ENCODE measurements at places on chromosomes 5 and 9. TPM values are rescaled to one million over a fixed set of nuclear protein-coding genes. Genes with fewer than 3 reads are reported as not detected.
A peak's percentile ranks its signal among the peaks of the same experiment; 100 is the strongest.

DNA sequence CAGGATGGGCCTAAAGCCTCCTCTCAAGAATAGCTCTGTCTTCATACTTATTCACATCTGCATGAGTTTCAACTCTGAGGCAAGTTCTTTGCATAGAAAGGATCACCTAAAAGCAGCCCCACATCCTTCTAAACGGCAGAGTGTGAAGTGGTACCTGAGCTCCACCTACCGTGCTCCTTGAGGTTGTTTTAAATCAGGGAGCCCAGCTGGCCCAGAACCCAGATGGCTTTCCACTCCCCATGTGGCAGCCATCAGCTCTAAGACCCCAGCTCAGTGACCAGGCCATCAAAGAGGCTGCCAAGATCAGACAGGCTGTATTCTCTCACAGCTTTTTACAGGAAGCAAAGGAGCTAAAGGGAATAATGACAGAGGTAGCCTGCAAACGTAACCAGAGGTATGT lies 299.3 kb downstream of the RASEF start:
- no peak overlapping the region for H3K4me3 ChIP-seq
- DNase-seq = peak; percentile 64
- peaks cover 9% of the 10 kb centered on the region for H3K4me1 ChIP-seq

Gene HAVCR2
- 0.49 TPM for total RNA-seq

DNA sequence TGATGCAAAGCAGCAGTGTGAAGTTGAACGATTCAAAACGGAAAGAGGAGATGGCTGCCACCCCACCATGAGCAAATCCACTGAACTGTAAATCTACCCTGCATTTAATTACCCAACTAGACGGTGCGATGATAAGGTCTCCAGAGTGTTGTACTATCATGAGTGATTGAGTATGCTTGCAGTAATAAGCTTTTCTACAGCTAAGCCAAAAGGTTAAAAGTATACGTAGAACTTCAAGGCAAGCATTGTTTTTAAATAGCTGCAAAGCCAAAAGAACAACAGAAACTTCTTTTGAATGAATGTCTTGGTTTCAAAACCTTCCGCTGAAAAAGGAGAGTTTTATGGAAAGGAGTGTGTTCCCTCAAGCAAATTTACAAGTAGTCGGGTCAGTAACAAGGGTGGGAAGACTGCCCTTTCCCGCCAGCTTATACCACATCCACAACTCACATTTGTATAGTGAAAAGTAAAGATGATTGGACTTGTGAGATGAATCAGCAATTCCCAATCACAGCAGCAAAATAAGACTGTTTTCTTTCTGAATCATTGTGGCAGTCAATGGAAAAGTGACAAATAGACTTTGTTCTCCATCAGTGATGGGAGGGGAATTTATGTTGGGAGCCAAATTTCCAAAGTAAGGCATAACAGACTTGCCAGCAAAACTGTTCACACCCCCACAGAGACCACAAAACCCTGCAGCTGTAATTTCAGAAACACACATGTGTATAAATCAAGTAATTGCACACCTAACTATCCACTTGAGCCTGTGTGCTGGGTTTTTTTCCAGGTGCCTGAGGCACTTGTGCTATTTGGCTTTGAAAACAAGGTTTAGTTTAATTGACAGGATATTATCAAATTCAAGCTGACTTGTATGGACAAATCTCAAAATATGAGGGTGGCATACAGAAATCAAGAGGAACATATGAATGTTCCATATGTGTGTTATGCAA lies 407.7 kb upstream of the GRAMD2B start:
- no peak overlapping the region for H3K27ac ChIP-seq
- DNase-seq = no peak
- H3K36me3 ChIP-seq = no peaks in the 10 kb centered on the region
- no peaks in the 10 kb centered on the region for H3K27me3 ChIP-seq
- peaks cover 49% of the 10 kb centered on the region for H3K4me1 ChIP-seq

Gene GGTA1
- not detected for total RNA-seq

Gene CDH18
- 0.66 TPM for total RNA-seq

Gene FOXD4L4
- not detected for total RNA-seq

DNA sequence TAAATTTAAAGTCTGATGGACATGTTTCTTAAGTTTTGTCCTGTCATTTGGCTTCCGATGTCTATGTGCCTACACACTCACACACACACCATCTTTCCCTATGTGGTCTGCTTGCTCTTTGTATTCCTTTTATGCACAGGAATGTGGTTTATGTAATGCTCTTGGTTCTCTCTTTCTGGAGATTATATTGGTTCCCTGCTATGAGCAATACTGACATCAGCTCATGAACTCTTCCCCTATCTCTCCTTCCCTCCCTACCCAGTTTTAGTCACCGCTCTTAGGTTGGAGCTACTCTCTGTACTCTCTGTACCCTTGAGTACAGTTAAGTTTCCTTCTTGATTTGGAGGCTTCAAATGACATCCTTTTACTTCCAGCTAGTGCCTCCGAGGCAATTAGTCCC lies 77.9 kb upstream of the MVB12B start:
- DNase-seq = no peak
- no peak overlapping the region for H3K27ac ChIP-seq
- H3K4me3 ChIP-seq = no peak overlapping the region
- H3K4me1 ChIP-seq = no peaks in the 10 kb centered on the region
- H3K36me3 ChIP-seq = no peaks in the 10 kb centered on the region

Gene FAT2
- total RNA-seq = 0.59 TPM

Gene MAMDC4
- 4.1 TPM for total RNA-seq

Gene KCNV2
- total RNA-seq = not detected

DNA sequence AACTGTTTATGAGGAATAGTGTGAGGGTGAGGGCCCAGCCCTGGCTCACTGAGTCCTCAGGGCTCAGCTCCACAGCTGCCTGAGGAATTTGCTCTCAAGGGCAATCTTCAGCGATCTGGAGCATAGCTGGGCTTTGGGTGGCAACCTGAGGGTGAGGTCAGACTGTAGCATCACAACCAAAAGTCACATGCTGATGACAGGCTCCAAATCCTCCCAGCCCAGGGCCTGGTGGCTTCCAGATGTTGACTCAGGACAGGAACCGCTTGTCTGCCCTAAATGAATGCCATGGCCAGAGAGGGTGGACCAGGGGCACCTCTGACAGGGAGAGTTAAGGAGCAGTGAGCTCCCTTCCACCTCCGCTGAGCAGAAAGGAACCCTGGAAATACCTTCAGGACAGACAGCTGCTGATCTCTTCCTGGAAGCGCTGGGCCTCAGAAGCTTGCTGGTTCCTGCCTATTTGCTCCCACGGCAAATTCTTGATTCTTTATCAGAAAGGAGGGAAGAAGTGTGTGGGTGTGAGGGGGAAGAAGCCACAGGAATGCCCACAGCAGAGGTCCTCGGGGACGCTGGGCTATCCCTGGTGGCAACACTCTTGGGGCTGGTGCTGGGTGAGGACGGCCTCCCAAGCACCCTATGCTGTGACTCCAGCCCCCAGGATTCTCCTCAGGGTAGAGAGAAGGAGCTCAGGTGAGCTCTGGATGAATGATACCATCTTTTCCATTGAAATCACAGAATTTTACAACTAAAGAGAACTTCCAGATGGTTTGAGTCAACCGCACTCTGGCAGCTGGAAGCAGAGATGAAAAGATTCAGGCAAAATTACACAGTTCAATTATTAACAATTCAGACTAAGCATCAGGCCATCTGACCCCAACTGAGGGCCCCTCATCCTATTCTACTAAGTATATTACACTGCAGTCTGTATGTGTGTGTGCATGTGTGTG lies 13.8 kb upstream of the CTSL start:
- H3K4me1 ChIP-seq = no peaks in the 10 kb centered on the region
- H3K27me3 ChIP-seq = no peaks in the 10 kb centered on the region
- H3K36me3 ChIP-seq = peaks cover 4% of the 10 kb centered on the region
- DNase-seq = peak; percentile 33

- H3K27me3 ChIP-seq = no peaks in the 10 kb centered on the region
- no peak for DNase-seq
- peaks cover 11% of the 10 kb centered on the region for H3K4me1 ChIP-seq
- H3K36me3 ChIP-seq = no peaks in the 10 kb centered on the region
- no peak overlapping the region for H3K27ac ChIP-seq
Measured at GRCh38 chr9:98318041-98318790, 62.8 kb upstream of the TBC1D2 start.

Gene C5orf52
- not detected for total RNA-seq

Gene GPX8
- total RNA-seq = 64.4 TPM

DNA sequence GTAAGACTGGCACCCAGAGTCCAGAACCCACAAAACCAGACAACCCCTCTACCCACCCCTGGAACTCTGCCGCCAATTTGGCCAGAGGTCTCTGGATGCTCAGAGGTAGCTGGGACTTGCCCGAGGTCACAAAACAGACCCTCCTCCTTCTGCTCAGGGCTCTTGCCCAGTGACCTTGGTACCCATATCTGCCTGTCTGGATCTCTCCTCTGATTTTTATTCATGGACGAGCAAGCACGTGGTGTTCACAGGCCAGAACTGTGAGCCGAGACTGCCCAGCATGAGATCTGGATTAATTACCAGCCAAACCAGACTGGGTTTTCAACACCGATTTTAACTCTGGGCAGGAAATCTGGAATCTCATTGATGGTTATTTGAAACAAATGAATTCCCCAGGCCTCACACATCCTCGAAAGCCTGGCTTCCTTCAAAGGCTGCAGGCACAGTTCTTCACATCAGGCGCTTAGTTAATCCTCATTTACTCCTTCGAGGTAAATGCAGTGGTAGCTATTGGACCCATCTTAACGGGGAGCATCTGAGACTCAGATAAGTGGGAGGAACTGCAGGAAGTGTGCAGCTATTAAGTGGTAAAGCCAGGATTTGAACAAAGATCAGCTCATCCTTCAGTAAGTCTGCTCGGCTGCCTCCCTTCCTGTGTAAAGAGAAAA lies 21.4 kb downstream of the COL27A1 start:
- H3K4me1 ChIP-seq = no peaks in the 10 kb centered on the region
- no peak overlapping the region for H3K4me3 ChIP-seq
- no peaks in the 10 kb centered on the region for H3K27me3 ChIP-seq
- DNase-seq = no peak

DNA sequence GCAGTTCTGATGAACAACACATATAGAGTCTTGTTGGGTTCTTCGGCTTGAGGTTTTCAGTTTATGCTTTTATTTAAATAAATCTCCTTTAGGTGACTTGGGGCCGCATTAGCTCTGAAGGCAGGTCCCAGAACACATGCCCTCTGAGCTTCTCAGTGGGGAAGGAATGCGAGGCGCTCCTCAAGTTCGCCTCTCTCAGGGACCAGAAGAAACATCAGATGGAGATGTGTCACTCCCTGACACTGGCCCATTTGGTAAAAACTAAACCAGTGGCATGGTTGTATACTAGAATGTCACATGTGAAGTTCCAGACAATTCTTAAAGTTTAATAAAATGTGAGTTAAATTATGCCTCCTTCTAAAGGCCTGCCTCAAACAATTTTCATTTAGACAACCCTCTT lies 1.9 kb downstream of the MACROH2A1 start:
- no peak for DNase-seq
- no peaks in the 10 kb centered on the region for H3K36me3 ChIP-seq
- peaks cover 63% of the 10 kb centered on the region for H3K27me3 ChIP-seq
- H3K27ac ChIP-seq = no peak overlapping the region

- peaks cover 18% of the 10 kb centered on the region for H3K4me1 ChIP-seq
- H3K36me3 ChIP-seq = no peaks in the 10 kb centered on the region
- peak; percentile 91 for DNase-seq
Measured at GRCh38 chr9:88534456-88535225, at the start of gene NXNL2. NXNL2 (plus strand) TSS chr9:88535178; CDS start chr9:88535435, 257 bp downstream.

Gene SPATA31D4
- not detected for total RNA-seq

- no peak overlapping the region for H3K4me3 ChIP-seq
- H3K27me3 ChIP-seq = no peaks in the 10 kb centered on the region
- H3K36me3 ChIP-seq = no peaks in the 10 kb centered on the region
- H3K4me1 ChIP-seq = no peaks in the 10 kb centered on the region
- H3K27ac ChIP-seq = no peak overlapping the region
Measured at GRCh38 chr9:122382901-122383850, 12.4 kb downstream of the PTGS1 start.

GRCh38 chr9:133071484-133072150 lies 9.8 kb downstream of the CEL start:
- no peaks in the 10 kb centered on the region for H3K27me3 ChIP-seq
- H3K4me3 ChIP-seq = no peak overlapping the region
- no peaks in the 10 kb centered on the region for H3K36me3 ChIP-seq
- no peaks in the 10 kb centered on the region for H3K4me1 ChIP-seq
- H3K27ac ChIP-seq = no peak overlapping the region

DNA sequence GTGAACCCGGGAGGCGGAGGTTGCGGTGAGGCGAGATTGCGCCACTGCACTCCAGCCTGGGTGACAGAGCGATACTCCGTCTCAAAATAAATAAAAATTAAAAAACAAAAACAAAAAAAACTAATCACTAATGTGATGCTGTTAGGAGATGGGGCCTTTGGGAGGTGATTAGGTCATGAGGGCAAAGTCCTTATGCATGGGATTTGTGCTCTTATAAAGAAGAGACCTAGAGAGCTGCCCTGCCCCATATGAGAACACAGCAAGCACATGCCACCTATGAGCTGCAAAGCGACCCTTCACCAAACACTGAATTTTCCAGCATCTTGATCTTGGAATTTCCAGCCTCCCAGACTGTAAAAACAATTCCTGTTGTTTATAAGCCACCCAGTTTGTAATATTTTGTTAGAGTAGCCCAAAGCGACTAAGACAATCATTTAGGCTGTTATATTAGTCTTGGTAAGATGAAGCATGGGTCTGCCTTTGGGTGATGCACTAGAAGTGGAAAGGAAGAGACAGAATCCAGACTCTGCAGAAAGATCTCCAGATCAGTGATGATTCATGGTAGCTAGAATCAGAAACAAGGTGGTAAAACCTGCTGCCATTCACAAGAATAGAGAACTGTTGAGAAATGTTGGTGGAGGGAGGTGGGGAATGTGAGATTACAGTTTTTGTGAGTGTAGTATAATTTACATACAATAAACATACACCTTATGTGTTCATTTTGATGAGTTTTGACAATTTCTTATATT lies 26.2 kb downstream of the GPR21 start:
- no peaks in the 10 kb centered on the region for H3K36me3 ChIP-seq
- no peak overlapping the region for H3K27ac ChIP-seq
- no peak overlapping the region for H3K4me3 ChIP-seq
- H3K4me1 ChIP-seq = peaks cover 10% of the 10 kb centered on the region
- DNase-seq = no peak

Gene IL13
- not detected for total RNA-seq

GRCh38 chr9:92767066-92768054 lies 2.7 kb upstream of the BICD2 start:
- no peaks in the 10 kb centered on the region for H3K27me3 ChIP-seq
- no peak for DNase-seq
- H3K36me3 ChIP-seq = no peaks in the 10 kb centered on the region
- peaks cover 9% of the 10 kb centered on the region for H3K4me1 ChIP-seq
- no peak overlapping the region for H3K27ac ChIP-seq

GRCh38 chr5:106292654-106293053 lies 1378.1 kb downstream of the EFNA5 start:
- no peaks in the 10 kb centered on the region for H3K36me3 ChIP-seq
- no peaks in the 10 kb centered on the region for H3K27me3 ChIP-seq
- DNase-seq = no peak
- no peak overlapping the region for H3K27ac ChIP-seq
- H3K4me3 ChIP-seq = no peak overlapping the region

Gene SH2D3C
- 4.5 TPM for total RNA-seq

Data from GM23338 (cell line).